ENCODE measurements at places on chromosomes 3 and 15.

DNA sequence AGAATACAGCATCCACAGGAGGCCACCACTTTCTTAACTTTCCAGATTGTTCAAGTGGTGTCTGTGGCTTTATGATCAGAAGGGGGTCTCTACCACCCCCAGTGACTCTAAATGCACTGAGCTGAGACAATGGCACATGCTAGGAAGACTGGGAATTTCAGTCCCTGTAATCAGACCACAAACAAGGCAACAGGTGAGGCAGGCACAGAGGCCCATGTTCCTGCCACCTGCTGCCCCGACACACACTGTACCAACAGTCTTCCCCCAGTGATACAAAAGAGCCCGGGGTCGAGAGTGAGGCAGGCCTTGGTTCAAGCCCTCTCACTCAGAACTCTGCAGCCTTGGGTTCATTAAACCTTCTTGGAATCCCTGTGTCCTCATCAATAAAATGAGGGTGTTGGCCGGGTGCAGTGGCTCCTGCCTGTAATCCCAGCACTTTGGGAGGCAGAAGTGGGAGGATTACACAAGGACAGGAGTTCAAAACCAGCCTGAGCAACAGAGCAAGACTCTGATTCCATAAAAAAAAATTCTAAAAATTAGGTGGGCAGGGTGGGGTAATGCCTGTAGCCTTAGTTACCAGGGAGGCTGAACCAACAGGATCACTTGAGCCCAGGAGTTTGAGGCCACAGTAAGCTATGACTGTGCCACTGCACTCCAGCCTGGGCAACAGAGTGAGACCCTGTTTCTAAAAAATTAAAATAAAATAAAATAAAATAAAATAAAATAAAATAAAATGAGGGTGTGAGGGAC is 55.8 kb downstream of the ADCY5 start:
- DNase-seq = no peak

DNA sequence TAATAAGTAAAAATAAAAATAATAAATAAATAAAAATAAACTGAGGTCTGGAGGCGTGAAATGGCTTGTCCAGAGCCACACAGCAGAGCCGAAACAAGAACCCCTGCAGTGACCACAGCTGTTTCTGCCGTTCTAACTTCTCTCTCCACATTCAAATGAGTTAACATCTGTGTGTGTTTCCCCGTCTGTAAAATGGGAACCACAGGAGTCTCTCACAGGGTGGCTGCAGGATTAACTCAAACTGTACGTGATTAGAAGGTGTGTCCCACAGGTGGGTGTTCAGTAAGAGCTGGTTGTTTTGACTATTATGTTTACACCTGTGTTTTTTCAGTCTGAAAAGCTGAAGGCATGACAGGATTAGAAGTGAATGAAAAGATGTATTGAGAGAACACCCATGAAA is 27.0 kb upstream of the MUC4 start:
- no peak for DNase-seq

- DNase-seq = no peak
These were observed 10.7 kb upstream of the TRAK1 start for GRCh38 chr3:42080453-42080872.

DNA sequence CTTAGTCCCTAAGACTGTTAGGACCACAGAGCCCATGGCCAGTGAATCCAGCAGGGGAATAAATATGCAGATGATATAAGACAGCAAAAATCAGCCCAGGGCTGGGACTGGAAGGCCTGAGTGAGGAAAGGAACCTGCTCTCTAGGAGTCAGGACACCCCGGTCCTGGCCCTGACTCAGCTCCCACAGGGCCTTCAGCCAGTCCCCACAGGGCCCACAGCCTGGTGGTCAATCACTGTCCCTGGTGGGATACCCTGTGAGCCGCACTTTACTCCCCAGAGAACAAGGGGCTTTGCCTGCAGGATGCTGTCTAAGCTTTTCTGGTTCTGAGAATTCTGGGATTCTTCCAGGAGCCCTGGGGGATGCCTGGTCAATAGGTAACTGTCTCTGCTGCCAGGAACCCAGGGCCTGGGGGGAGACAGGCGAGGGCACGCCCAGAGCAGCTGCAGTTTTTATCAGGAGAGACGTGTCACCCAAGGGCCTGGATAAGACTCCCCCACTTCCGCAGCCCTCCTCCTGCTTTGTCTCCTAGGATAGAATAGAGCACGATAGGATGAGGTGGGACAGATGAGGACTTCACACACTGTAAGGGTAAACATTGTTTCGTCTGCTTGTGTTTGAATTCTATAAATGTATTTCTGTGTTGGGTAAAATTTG is 49.5 kb upstream of the MCF2L2 start:
- DNase-seq = no peak

- DNase-seq = no peak
These were observed 256.4 kb downstream of the MEX3B start for GRCh38 chr15:81789403-81789802.

DNA sequence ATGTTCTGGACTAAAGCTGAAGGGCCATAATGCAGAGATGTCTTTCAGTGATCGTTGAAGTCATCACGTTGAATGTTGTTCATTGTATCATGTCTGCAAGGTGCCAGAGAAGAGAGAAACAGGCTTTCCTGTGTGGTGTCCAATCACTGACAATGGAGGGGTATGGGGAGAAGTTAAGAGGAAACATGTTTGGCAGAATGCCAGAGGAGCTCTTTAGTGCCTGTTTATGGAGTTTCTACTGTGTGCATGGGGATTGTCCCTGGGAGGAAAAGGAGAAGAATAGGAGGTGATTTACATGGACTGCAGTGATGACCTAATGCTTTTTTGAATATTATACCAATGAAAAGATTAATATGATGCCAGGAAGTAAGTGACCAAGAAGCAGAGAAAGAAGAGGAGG is 11.7 kb downstream of the SCAANT1 start:
- no peak for DNase-seq

GRCh38 chr15:64949383-64950186 is 37.9 kb downstream of the ANKDD1A start:
- DNase-seq = no peak

GRCh38 chr3:99332718-99333117 is 305.7 kb upstream of the COL8A1 start:
- DNase-seq = no peak

DNA sequence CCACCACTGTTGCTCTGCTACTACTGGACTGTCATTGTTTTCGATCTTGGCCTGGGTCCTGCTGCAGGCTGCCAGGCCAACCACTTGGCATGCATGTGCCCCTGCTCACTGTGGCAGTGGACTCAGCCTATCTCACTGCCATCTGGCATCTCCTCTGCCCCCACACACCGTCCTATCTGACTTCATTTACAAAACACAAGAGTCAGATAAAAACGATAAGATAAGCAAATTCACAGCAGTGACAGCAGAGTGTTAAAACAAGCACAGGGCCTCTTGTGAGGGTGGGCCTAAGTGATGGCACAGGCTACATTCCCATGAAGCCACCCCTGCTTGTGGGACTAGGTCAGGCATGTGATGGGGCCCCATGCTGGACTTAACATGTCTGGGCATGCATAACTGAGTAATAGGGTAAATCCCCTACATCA is 68.1 kb downstream of the CRYGS start:
- no peak for DNase-seq

DNA sequence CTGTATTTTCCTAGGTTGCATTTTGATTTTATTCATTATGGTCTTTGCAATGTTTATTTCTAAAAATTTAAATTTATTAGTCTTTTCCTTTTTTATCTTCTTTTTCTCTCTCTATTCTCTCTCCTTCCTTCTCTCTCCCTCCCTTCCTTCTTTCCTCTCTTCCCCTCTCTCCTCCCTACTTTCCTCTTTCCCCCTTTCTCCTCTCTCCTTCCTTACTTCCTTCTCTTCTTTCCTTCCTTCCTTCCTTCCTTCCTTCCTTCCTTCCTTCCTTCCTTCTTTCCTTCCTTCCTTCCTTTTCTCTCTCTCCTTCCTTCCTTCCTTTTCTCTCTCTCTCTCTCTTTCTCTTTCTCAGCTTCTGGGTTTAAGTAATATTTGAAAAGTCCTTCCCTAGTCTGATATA is 72.8 kb upstream of the RASGRF1 start:
- no peak for DNase-seq

GRCh38 chr15:43911235-43911781 is 84.5 kb downstream of the WDR76 start:
- no peak for DNase-seq

GRCh38 chr3:24259901-24260512 is 234.6 kb downstream of the THRB start:
- DNase-seq = no peak

- no peak for DNase-seq
These were observed 55.0 kb downstream of the RHCG start for GRCh38 chr15:89441295-89441812.

DNA sequence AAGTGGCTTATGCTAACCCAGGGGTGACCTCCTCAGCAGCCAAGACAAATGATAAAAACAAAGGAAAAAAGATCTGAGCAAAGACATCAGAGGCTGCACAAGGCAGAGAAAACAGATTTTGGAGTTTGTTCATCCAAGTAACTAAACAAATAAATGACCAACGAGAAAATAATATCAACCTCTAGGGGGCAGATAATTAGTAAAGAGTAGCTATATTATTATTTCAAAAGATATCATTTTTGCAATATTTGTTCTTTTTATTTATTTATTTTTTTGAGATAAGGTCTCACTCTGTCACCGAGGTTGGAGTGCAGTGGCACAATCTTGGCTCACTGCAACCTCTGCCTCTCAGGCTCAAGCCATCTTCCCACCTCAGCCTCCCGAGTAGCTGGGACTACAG is 101.8 kb downstream of the PCCB start:
- no peak for DNase-seq

DNA sequence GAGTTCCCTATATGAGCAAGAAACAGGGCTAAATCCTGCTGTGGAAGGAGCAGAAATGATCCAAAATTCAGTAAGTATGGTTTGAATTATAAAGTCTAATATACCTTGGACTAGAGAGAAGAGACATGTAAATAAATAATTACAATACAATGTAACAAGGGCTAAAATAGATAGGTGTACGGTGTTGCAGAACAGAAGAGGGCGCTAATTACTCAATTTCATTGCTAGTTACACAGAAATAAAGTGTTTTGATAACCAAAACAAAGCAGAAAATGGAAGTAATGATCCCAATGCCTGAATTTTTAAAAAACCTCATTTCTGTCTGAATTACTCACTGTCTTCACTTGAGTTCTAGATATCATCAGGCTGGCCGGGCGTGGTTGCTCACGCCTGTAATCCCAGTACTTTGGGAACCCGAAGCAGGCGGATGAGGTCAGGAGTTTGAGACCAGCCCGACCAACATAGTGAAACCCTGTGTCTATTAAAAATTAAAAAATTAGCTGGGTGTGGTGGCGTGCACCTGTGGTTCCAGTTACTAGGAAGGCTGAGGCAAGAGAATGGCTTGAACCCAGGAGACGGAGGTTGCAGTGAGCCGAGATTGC is 8.3 kb upstream of the PLCH1 start:
- DNase-seq = no peak

GRCh38 chr3:186640473-186640818 is 247 bp downstream of the FETUB start:
- DNase-seq = peak; percentile 89

GRCh38 chr15:59491062-59491461 is 53.1 kb downstream of the FAM81A start:
- no peak for DNase-seq

- DNase-seq = no peak
These were observed 64.1 kb downstream of the ABCC5 start for GRCh38 chr3:183953471-183954070.

GRCh38 chr3:128453501-128454309 is 13.0 kb downstream of the DNAJB8 start:
- no peak for DNase-seq
